ENCODE measurements at places on chromosomes 5 and 9.

GRCh38 chr5:133400831-133401351 lies 211.4 kb downstream of the FSTL4 start:
- no peak for DNase-seq

DNA sequence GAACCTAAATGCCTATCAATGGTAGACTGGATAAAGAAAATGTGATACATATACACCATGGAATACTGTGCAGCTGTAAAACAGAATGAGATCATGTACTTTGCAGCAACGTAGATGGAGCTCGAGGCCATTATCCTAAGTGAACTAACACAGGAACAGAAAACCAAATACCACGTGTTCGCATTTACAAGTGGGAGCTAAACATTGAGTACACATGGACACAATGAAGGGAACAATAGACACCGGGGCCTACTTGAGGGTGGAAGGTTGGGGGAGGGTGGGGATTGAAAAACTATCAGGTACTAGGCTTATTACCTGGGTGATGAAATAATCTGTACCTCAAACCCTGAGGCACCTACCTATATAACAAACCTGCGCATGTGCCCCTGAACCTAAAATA lies 22.4 kb upstream of the DEPDC1B start:
- DNase-seq, result no peak

- DNase-seq, result no peak
Observed at GRCh38 chr9:14903040-14903439, 7.2 kb downstream of the FREM1 start.

DNA sequence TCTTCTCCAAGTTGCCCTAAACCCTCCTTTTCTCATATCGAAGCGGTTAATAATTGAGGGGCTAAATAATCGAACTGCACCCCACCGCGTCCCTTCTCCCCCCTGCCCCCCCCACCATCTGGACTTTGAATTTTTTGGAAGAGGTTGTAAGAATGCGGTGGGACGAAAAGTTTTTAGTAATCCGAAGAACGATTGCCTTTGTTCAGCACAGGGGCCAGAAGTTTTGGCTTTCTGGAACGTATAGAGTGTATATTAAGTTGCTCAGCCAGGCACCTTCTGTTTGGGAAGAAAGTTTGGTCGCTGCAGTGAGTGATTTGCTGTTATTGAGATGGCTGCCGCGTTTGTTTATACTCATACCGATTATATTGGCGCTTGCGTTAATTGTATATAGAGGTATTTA lies 518 bp downstream of the ERBIN start:
- DNase-seq, result no peak

Data from SK-N-SH (cell line).